Activated T-helper 1 cell treated with anti-CD3 and anti-CD28 coated beads, Interleukin-12 subunit alpha, Interleukin-12 subunit beta, Interleukin-2, Interleukin-4 antibody, amounts not matched to agents 30 ng/mL and 10 ng/mL and 1 ng/mL, durations not matched to agents 14 hours and 24 hours and 36 hours (primary cell): ENCODE measurements at places on chromosomes 5 and 9. TPM values are rescaled to one million over a fixed set of nuclear protein-coding genes. Genes with fewer than 3 reads are reported as not detected.

GRCh38 chr5:131491749-131492148 is 143.3 kb downstream of the RAPGEF6 start:
- H3K4me1 ChIP-seq = peaks cover 11% of the 10 kb centered on the region
- H3K27me3 ChIP-seq = no peaks in the 10 kb centered on the region
- H3K36me3 ChIP-seq = peaks cover 47% of the 10 kb centered on the region
- no peak for DNase-seq
- H3K4me3 ChIP-seq = no peak overlapping the region

DNA sequence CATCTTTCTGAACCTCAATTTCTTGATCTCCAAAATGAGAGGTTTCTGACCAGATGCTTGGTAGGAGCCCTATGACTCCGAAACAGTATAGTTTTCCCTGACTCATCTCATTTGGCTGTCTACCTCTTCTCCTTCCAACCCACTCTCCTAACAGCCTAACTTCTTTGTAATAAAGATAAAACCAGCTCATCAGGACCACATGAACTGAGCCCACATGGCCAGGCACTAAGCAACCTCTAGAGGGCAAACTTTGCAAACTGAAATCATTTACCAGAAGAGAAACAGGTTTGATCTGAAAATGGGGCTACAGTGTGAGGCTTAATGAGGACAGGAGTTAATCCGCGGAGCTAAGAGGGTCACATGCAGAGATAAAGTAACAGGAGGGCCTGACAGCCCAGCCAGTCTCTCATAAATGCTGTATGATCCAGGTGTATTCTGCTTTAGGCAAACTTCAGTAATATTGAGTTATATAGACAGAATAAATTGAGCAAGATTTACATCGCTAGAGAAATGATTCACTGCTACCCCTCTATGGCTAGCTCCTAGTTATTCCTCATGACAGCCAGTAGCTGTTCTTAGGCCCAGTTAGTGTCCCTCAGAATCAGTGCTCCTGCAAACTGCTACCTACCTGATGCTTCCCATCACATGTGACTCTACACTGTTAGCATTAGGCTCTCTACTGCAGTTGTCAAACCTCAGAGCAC is 64.6 kb downstream of the ABCA1 start:
- H3K27me3 ChIP-seq = no peaks in the 10 kb centered on the region
- H3K4me3 ChIP-seq = no peak overlapping the region
- peak overlapping the region; percentile 5 for H3K27ac ChIP-seq
- peak; percentile 28 for DNase-seq

- H3K4me1 ChIP-seq = peaks cover 40% of the 10 kb centered on the region
- H3K4me3 ChIP-seq = no peak overlapping the region
- H3K27ac ChIP-seq = no peak overlapping the region
- H3K36me3 ChIP-seq = peaks cover 41% of the 10 kb centered on the region
- no peaks in the 10 kb centered on the region for H3K27me3 ChIP-seq
These were observed 37.2 kb downstream of the RCL1 start for GRCh38 chr9:4829969-4830368.

DNA sequence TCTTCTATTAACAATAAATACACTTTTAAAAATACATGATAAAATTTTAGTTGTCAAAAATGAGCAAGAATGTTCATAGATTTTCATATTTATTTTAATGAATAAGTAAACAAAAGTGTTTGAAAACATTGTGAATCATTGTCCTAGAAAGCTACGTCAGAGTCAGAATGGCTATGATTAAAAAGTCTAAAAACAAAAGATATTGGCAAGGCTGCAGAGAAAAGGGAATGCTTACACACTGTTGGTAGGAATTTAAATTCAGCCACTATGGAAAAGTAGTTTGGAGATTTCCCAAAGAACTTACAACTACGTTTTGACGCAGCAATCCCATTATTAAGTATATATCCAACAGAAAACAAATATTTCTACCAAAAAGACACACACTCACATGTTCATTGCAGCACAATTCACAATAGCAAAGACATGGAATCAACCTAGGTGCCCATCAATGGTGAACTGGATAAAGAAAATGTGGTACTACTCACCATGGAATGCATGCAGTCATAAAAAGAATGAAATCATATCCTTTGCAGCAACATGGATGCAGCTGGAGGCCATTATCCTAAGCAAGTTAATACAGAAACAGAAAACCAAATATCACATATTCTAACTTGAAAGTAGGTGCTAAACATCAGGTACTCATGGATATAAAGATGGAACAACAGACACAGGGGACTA is 49.2 kb upstream of the FBXL17 start:
- H3K36me3 ChIP-seq = no peaks in the 10 kb centered on the region
- DNase-seq = no peak
- H3K27ac ChIP-seq = no peak overlapping the region
- no peaks in the 10 kb centered on the region for H3K4me1 ChIP-seq
- no peaks in the 10 kb centered on the region for H3K27me3 ChIP-seq

DNA sequence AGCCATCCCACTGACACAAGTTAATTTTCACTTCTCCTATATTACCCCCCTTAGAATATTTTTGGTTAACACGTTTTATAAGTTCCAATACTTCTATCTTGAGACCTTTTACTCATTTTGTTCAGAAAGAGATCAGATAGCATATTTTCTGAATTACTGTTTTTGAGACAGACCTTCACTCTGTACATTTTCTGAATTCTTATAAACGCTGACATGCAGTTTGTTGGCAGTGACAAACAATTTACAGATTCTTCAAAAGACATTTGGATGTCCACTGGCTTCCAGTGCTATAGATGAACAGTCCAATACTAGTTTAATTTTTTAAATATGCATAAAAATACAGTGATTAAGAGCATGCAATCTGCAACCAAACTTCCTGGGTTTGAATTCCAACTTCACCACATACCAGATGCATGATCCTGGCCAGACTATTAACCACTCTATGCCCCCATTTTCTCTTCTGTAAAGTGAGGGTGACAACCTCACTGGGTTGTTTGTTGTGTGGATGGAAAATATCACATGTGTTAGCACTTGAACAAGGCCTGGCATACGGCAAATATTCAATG is 142.1 kb downstream of the AGTPBP1 start:
- no peak overlapping the region for H3K27ac ChIP-seq
- no peaks in the 10 kb centered on the region for H3K27me3 ChIP-seq
- H3K4me3 ChIP-seq = no peak overlapping the region
- H3K36me3 ChIP-seq = peaks cover 16% of the 10 kb centered on the region

DNA sequence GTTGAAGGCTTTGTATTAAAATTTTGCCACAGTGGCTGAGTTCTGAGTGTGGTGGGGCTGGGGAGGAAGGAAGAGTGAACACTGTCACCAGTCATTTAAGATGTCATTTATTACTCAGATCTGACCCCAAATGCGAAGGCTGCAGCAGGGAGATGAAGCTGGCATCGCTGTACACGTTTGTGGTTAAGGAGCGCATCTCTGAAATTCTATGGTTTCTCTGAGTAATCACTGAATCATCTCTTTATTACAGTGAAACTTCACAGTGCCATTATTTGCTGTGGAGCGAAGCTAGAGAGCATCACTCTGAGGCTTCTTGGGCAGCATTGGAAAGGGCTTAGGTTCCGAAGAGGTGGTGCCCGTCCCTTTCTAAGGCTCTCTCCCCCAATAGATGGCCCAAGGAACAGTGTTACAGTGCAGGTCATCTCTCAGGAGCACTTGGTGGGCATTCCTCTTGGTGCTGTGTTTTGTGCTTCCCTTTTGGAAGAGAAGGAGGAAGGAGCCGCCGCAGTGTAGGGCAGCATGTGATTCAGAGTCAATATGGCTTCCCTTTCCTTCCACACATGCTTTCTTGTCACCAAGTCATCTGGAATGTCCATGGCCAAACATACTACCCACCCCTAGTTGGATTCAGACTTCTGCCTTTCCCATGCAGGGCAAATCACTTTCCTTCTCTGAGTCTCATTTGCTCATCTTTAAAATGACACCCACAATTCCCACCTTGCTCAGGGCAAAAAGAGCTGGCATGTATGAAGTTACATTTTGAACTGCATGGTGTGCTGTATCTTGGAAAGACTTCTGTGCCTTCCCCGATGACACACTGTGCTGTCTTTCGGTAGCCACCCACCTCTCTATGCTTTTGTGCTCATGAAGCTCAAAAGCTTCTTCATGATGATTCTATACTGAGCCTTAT is 9.3 kb upstream of the TEX48 start:
- H3K4me1 ChIP-seq = peaks cover 93% of the 10 kb centered on the region
- H3K4me3 ChIP-seq = peak overlapping the region; percentile 69
- peak overlapping the region; percentile 98 for H3K27ac ChIP-seq
- H3K27me3 ChIP-seq = no peaks in the 10 kb centered on the region
- DNase-seq = peak; percentile 80
- peaks cover 24% of the 10 kb centered on the region for H3K36me3 ChIP-seq

Gene CTXN3
- total RNA-seq = not detected in 2 replicates

Gene ASPN
- not detected in 2 replicates for total RNA-seq

Gene SEMA5A
- total RNA-seq = 0.12 TPM in 1 of 2 replicates, not detected in the other
